Neural crest cell (in vitro differentiated cells): ENCODE measurements at places on chromosomes 7 and 10. TPM values are rescaled to one million over a fixed set of nuclear protein-coding genes. Genes with fewer than 3 reads are reported as not detected.

The TRIM73 gene
- 5.3 and 6.8 TPM in 2 replicates for total RNA-seq

The IMMP2L gene
- 11.9 and 12.2 TPM in 2 replicates for total RNA-seq

The NRAP gene
- total RNA-seq: not detected in 2 replicates

The ITPRID1 gene
- total RNA-seq: not detected in 2 replicates

The NODAL gene
- total RNA-seq: not detected in 2 replicates

The DNAJC1 gene
- total RNA-seq: 34.3 and 37.7 TPM in 2 replicates

The ABCB4 gene
- 5.8 and 6.7 TPM in 2 replicates for total RNA-seq

The PRKG1 gene
- 4.4 and 4.5 TPM in 2 replicates for total RNA-seq

The PDIA4 gene
- 151 and 154 TPM in 2 replicates for total RNA-seq
